ENCODE measurements at places on chromosomes 2 and 18. TPM values are rescaled to one million over a fixed set of nuclear protein-coding genes. Genes with fewer than 3 reads are reported as not detected.

MPHOSPH10 gene
- total RNA-seq: 40.3 TPM

DNAJC27 gene
- 2.3 TPM for total RNA-seq

DLGAP1 gene
- not detected for total RNA-seq

AFF3 gene
- total RNA-seq: not detected

VAMP8 gene
- 14.5 TPM for total RNA-seq

SCN3A gene
- 0.04 TPM for total RNA-seq

OSR1 gene
- 4.6 TPM for total RNA-seq

CXCR1 gene
- total RNA-seq: not detected

SOX11 gene
- total RNA-seq: not detected

All from A549 treated with CpdA at 1 μM for 4 hours (cell line).